ENCODE measurements at places on chromosomes 3 and 15.

DNA sequence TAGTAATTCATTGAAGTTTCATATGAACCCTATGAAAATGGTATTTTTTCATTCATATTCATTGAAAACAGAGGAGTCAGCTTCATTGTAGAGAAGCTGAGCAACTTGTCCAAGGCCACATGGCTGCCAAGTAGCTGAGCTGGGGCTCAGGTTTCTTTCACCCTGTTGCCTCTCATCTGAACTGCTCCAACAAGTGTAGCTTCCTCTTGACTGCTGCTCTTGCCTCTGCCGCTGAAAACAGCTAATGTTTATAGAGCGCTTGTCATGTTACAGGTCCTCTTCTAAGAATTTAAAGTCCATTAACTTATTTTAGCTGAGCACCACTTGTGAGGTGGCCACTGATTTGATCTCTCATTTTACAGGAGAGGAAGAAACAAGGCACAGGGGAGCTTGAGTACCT is 81.1 kb downstream of the PDCD6IP start:
- DNase-seq, result no peak

DNA sequence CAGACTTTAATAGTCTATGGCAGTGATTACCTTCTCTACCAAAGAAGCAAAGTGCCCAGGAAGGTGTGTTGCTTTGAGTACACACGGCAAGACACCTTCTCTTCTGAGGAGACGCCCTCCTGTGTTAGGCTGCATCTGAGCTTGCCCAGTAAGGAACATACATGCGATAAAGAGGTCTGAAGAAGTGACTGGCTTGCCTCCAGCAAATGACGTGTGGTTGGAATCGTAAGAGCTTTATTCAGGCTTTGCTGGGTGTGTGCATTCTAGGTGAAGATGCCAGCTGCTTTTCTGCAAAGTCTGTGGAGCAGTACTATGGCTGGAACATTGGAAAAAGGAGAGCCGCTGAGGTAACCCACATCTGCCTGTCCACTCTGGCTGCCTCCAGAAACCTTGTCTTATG is 22.4 kb downstream of the MAP6D1 start:
- no peak for DNase-seq

- DNase-seq, result no peak
Observed at GRCh38 chr3:23550402-23550801, 255.4 kb upstream of the UBE2E1 start.

- no peak for DNase-seq
Observed at GRCh38 chr15:85993116-85993515, 86.6 kb upstream of the AGBL1 start.

DNA sequence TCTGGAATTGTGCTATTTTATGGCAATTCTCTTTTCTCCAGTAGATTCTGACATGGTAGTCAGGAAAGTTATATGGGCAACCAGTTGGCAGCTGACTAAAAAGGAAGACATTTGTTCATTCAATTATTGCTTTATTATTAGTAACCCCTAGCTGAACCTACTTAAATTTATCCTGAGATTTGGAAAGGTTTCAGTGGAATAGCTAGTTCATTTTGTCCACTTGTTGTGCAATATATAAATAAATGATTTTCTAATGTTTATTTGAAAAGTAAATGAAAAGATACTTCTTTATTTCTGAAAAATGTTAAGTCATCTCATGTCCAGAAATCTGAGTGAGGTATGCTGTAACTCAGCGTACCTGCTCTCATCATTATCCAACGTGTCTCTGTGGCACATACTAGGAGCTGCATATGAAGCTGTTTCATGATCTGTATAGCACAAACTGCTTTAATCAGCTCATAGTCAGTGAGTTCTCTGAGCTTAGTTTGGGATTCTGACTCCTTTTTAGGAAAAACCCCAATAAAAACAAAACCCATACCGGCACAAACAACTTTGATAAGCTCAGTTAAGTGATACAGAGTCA is 35.9 kb downstream of the RARB start:
- no peak for DNase-seq

Data from HuH-7 (cell line).